ENCODE measurements at places on chromosomes 3 and 15.

DNA sequence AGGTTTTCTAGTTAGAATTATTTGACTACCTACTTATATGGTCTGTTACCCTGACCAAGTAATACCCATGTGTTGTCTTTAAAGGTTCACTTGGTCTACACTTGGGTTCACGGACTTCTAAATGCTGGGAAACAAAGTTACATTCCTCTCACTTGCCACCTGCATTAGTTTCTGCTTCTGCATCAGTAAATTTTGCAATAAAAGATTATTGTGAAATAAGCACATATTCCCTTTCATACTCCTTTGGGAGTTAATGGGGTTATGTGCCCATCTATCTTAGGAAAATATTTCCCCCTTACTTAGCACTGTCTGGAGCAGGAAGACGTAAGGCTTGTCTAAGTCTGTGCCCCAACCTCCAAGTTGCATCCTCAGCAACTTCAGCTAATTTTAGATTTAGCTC lies 160.7 kb downstream of the FRMD5 start:
- no peak for DNase-seq

DNA sequence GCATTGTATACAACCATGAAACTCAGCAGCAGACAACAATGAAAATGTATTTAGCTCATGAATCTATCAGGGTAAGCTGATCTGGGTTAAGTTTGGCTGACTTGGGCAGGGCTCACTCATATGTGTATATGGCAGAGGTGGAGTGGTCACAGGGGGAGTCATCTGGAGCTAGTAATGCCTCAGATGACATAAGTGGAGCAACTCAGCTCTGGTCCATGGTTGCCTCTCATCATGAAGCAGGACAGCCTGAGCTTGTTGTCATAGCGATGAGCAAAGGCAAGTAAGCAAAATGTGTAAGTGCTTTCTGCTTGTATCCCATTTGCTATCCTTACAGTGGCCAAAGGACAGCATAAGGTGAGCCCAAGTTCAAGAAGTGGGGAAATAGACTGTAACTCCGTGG lies 64.5 kb downstream of the ALCAM start:
- no peak for DNase-seq

GRCh38 chr15:59158701-59159034 lies 48.0 kb upstream of the LDHAL6B start:
- no peak for DNase-seq

DNA sequence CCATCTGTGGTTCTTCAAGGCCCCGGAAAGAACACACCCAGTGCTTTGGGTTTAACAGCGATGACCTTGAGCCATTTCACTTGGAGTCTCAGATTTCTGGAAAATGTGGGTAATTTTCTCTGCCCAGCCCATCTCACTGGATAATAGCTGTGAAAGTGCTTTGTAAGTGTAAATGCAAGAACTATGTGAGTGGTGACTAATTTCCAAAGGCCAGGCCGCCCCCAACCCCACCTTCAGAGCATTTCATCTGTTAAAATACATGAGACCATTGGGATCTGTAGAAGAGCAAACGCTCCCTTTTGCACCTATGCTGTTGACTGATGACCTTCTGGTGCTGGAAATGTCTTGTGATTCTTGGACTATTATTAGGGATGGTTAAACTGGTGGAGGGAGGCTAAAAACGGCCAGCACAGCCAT lies 196.8 kb upstream of the LPP start:
- no peak for DNase-seq

DNA sequence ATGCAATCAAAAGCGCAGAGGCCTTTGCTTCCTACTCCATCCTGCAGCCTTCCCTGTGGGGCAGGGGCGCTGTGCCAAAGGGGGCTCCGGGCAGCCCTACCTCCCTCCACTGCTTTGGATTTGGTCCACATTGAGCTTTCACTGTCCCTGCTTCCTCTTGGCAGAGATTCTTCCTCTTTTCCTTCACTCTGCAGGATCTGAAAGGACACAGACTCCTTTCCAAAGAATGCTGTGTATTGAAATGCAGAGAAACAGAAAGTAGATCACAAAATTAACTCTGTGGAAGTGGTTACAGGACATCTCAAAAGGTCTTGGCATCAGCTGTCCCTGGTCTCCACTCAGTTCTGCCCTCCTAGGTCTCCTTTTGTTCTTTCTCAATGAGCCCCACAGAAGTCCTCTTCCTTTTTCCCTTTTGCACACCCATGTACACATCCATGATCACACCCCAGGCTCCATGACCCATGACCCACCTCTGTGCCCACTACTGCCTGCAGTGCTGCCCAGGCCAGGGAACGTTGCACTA lies 64.1 kb downstream of the CCR1 start:
- no peak for DNase-seq

- DNase-seq = no peak
Observed at GRCh38 chr3:100041328-100041749, 73.0 kb downstream of the FILIP1L start.

GRCh38 chr3:131427226-131427625 lies 45.7 kb downstream of the NUDT16 start:
- no peak for DNase-seq

DNA sequence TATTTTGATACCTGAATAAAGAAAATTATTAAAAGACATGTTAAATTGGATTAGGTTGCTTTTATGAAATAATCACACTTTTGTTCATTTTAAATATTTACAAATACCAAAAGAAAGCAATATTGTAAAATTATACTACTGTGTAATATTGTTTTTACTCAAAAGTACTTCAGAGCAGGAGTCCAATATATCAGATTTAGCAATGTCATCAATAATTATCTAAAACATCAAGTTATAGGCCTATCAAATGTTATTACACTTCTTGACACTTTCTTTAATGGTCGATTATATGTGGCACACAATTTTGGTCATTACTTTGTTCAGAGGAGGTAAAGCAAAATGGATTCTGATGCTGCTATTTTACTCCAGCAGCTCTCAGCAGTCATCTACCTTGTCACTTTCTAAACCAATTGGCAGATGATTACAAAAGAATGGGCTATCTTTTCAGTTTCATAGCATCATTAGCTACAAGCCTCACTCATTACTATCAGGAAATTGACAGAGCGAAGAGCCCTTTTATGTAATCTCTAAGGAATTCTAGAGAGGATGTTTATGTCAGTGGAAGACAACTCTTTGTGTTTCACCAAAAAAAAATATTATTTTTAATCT lies 318.6 kb downstream of the PLOD2 start:
- no peak for DNase-seq

DNA sequence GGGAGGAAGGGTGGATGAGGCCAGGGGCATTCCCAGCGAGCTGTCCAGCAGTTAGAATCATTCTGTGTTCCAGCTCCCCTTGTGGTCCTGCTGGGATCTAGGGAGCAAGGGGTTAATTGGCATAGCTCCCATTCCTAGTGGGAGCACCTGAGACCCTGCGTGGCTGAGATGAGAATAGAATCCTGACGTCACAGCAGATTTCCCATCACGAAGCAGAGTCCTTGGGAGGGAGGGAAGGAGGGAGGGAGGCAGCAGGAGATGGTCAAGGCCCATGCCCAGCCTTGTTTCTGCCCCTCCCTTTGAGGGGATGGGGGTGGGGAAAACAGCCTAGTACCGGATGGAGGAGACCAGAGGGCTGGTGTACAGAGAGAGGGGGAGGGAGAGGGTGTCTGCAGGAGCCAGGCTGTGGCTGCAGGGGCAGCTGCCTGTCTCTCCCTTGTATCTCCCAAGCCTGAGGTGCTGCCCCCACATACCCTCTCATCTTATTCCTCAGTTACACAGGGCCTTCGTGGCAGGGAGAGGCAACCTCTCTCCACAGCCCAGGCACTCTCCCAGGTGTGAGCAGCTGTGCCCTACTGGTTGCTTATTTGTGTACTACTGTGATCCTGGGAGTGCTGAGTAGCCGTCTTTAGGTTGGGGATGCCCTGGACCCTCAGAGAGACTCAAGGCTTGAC lies 5.4 kb downstream of the TYRO3 start:
- no peak for DNase-seq

GRCh38 chr3:85455561-85456200 lies 496.9 kb downstream of the CADM2 start:
- DNase-seq = no peak

GRCh38 chr3:45524565-45524964 lies 70.0 kb upstream of the LIMD1 start:
- DNase-seq = no peak

GRCh38 chr15:55799291-55800212 lies 56.6 kb upstream of the PRTG start:
- peak; percentile 78 for DNase-seq

DNA sequence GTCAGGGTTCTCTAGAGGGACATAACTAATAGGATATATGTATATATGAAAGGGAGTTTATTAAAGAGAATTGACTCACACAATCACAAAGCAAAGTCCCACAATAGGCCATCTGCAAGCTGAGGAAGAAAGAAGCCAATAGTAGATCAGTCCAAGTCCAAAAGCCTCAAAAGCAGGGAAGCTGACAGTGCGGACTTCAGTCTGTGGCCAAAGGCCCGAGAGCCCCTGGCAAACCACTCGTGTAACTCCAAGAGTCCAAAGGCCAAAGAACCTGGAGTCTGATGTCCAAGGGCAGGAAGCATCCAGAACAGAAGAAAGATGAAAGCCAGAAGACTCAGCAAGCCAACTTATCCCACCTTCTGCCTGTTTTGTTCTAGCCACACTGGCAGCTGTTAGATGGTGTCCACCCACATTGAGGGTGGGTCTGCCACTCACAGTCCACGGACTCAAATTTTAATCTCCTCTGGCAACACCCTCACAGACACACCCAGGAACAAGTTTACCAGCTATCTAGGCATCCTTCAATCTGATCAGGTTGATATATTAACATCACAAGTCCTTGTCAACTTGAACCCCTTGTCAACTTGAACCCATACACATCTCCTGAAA lies 54.2 kb upstream of the ACAD9 start:
- DNase-seq = no peak

- no peak for DNase-seq
Observed at GRCh38 chr3:188365184-188365583, 211.2 kb downstream of the LPP start.

GRCh38 chr3:131561511-131561910 lies 58.7 kb upstream of the MRPL3 start:
- DNase-seq = no peak

DNA sequence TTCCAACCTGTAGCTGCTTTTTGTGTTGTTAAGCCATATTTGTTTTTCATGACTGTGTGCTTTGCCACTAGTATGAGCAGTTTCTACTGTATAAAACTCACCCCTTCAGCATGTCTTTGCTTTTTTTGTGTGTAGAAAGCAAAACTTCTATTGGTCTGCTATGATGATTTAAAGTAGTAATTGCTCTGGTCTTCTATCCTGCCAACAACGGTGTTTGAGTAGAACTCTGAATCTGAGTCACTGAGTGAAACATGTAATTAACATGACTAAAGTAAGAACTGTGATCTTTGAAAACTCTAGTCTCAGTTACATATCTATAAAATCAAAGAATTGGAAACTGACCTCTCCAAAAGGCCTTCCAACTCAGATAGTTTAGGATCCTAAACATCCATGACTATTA lies 133.6 kb downstream of the TPRG1 start:
- DNase-seq = no peak

DNA sequence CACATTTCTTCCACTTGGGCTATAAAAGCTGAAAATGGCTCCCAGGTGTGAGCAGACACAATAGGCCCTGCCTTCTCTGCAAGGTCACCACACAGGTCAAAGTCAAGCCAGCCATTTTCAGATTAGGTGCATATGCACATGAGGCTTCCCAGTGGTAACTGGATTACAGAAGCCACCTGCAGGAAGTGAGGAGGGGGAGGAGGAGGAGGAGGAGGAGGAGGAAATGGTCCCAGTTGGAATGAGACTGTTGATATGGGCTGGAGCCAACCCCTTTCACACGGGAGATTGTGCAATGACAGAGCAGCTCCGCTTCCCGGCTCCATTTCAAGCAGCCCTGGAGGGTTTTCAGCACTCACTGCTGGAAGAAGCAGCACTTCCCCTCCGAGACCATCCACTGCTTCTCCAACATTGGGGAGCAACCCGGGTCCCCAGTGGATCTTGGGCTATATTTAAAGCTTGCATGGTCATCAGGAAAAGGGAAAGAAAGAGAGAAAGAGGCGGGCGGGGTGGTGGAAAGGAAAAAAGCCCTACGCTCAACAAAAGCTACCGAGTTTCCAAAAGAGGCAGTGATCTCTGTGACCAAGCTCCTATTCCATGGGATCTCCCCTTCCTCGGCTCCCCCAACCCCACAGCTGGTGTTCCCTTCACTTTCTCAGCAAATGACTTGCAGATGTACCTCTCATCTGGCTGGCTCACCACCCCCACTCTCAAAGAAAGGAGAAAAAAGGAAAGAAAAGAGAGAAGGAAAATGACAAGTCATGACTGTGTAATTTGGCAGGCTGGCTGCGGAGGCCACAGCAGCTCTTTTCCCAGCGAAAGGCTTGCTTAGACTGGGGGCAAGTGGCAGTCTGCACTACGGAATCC lies 58.3 kb downstream of the LRIG1 start:
- DNase-seq = no peak

DNA sequence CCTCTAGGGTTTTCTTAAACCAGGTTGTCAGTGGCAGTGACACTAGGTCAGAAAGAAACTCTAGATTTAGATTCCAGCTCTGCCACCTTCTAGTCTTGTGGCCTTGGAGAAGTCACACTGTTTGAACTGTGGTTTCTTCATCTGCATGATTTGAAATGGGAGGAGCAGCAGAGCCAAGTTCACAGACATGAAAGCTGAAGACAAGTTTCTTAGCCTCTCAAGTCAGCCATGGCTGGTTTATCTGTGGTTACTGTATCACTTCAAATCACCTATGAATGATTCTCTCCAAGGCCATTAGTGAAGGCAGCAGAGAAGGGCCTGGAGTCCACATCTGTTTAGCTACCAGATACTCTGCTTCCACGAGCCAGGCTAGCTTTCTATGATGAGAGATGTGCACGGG lies 15.6 kb downstream of the CLEC3B start:
- DNase-seq = no peak

DNA sequence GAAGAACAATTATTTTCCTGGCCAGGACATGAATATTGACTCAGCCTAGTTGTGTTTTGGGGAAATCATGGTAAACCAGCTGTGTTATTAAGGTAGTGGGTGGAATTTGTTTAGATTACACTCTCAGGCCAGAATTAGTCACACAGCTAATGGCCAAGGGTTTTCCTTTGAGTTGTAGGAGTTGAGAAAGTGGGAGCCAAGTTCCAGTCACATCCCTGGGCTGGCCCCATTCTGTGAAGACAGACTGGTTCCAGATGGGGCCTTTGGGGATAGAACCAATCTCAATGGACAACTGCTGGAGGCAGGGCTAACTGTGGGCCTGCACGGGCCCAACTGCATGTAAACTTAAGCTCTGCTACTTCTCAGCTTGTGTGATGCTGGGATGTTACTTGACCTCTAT lies 1.4 kb upstream of the RASL12 start:
- no peak for DNase-seq

Data from D341Med (cell line).